ENCODE measurements at places on chromosomes 7 and 10.
A peak's percentile ranks its signal among the peaks of the same experiment; 100 is the strongest.

DNA sequence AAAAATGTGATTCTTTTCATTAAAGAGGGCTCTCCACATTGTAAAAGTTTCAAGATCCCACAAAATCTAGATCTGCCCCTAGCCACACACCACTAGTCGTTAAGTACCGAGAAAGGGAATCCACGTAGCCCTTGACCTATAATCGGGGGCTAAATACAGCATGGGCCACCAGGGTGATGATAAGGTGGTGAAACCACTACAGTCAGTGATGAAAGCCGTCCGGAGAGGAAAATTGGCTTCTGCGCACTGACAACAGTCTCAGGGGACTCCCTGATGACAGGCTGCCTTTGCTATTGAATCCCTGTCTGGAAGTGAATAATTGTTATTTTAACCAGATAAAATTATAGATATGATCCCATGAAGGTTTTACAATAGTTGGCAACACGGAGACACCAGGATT is 4.6 kb downstream of the TECTB start:
- DNase-seq, result no peak

DNA sequence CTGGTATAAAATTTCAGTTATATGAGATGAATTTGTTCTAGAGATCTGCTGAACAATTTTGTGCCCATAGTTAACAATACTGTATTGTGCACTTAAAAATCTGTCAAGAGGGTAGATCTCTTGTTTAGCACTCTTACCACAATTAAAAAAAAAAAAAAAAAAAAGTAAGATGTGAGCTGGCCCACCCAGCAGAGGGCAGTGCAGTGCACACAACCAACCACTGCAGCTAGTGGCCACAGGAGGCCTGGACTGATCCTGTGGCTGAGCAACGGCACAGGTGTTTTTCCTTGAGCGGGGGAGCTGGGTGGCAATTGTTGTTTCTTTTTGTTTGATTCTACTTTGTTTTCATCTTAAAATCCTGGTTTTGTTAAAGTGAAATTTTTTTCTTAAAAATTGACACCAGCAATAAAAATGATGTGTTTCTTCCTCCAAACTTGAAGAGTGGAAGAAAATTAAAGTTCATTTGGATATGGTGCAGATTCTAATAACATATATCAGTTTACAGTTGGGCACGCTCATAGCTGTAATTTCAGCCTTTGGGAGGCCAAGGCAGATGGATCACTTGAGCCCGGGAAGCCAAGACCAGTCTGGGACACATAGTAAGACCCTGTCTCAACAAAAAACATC is 171.1 kb upstream of the TBX20 start:
- DNase-seq, result peak; percentile 53

GRCh38 chr10:373015-373414 is 237.8 kb downstream of the ZMYND11 start:
- DNase-seq, result no peak

GRCh38 chr7:129317450-129317849 is 92.6 kb downstream of the AHCYL2 start:
- DNase-seq, result no peak

GRCh38 chr10:131000743-131001142 is 310.8 kb downstream of the TCERG1L start:
- no peak for DNase-seq

DNA sequence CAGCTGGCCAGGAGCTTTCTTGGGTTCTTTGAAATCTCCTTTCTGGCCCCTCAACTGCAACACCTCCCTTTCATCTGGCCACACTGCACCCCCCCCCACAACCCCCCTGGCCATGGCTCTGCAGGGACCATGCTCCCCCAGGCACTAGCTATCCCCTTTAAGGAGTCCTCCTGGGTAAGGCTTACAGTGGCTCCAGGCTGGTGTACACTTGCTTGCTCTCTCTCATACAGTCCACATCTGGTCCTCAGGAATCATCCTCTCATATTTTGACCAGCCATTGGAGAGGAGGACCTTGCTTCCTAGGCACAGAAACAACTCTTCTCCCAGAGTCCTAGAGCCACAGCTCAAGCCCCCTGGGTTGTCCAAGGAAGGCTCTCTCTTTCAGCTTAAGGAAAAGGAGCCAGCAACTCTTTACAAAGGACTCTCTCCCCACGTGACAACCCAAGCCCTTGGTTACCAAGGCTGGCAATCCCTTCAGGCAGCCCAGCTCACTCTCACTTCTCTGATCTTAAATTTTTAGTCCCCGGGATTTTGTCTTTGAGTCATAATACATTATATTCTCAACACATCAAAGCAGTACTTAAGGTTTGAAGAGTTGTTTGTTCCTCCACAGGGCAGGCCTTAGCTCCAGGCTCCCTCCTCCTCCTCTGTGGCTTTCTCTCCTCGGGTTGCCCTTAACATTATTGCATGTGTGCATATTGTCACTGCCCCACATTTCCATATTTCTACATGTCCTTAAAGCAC is 9.9 kb downstream of the GARIN1A start:
- no peak for DNase-seq

DNA sequence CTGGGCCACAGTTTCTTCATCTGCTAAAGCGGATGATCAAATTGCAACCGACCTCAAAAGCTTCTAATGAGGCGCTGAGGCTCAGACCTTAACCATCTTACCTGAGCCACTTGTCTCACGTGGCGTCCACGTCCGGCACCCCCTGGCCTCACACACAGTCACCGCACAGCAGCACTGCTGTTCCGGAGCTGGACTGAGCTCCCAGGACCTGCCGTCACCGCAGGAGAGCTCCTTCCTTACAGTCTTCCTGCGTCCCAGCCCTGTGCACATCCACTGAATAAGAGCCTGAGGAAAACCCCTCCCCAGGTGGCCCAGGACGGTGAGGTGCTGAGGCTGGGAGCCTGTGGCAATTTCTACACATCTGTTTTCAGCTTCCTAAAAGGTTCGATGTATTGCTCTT is 35.7 kb downstream of the TNS3 start:
- DNase-seq, result no peak

DNA sequence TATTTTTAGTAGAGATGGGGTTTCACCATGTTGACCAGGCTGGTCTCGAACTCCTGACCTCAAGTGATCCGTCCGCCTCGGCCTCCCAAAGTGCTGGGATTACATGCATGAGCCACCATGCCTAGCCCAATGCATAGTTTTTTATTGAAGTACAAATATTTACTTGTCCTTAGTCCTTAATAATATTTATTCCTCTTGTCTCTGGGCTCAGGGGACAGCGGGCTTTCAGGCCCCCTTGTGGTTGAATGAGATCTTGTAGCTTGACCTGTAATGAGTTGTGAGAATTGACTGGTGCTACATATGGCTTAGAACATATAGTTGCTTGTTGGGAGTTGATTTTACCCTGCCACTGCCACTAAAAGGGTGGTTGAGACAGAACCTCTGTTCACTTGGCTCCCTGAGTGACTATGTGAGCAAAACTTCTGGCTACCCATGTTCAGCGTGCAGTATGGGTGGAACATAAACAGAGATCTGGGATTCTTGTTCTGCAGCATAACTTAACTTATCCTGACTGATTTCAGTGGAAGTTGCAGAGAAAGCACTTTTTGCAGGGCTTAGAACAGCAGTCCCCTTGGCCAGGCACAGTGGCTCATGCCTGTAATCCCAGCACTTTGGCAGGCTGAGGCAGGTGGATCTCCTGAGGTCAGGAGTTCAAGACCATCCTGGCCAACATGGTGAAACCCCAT is 14.9 kb downstream of the CCL26 start:
- no peak for DNase-seq

- DNase-seq, result no peak
These were observed 28.7 kb upstream of the RUFY2 start for GRCh38 chr10:68435803-68436202.

Measured in NCI-H460 (cell line).